ENCODE measurements at places on chromosomes 7 and 10.
A peak's percentile ranks its signal among the peaks of the same experiment; 100 is the strongest.

DNA sequence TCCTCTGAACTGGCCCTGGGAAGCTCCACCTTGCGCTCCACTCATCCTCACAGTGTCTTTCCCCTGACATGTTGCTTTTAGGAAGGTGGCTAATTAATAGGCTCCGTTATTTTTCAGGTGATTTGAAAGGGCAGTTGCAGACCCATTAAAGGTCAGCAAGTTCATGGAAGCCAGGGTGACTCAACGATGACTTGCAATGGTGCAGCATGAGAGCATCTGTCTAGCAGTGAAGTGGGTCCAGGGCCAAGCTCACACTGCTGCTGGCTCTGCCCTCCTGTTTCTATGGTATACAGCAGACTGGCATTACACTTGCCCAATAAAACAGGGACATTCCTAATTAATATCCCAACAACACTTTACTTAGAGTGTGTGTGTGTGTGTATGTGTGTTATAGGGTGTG is 68.8 kb upstream of the WDR11 start:
- DNase-seq = no peak

GRCh38 chr7:36523371-36524101 is 133.9 kb downstream of the ANLN start:
- no peak for DNase-seq

- DNase-seq = no peak
Measured at GRCh38 chr10:82072124-82072523, 197.1 kb downstream of the NRG3 start.

- DNase-seq = no peak
Measured at GRCh38 chr7:43495572-43495971, 87.3 kb upstream of the STK17A start.

DNA sequence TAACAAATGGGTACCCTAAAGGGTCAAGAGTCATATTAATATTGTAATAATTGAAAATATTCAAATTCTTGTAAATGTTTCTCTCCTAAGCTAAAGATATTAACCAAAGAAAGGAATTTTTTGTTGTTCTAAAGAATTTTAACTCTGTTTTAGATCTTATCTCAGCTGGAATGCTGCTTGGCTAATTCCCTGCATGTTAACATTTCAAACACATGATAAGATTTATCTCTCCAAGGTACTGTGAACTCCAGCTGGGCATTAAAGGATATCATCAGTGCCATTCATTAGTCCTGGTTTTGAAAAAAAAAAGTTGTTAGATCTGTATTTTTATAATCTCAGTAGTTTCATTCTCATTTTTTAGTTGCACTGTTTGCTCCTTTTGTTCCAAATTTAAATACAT is 76.9 kb downstream of the MAPK8 start:
- no peak for DNase-seq

DNA sequence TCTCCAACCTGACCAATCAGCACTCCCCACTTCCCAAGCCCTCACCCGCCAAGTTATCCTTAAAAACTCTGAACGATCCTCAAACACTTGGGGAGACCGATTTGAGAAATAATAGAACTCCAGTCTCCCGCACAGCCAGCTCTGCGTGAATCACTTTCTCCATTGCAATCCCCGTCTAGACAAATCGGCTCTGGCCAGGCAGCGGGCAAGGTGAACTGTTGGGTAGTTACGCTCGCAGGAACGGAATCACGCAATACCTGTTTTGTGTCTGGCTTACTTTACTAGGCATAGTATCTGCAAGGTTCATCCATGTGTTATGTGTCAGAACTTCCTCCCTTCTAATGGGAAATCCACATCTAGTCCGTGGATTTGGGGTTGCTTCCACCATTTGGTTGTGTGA is 271.7 kb downstream of the ZMYND11 start:
- no peak for DNase-seq

DNA sequence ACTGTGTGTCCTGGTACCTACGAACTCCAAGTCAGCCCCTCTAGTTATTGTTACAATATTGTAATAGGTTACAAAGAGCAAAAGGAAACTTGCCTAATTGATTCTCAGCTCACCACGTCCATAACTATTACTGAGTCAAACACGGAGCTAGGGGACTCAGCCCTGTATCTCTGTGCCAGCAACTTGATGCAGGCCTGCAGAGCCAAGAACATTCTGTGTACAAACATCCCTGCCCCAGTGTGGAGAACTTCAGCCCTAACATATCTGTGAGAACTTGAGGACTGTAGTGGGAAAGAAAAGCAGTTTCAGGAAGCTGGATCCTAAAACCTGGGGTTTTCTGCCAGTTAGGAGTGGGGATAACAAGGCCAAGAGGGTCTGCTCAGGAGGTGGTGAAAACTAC is 114.9 kb upstream of the PRSS58 start:
- no peak for DNase-seq

DNA sequence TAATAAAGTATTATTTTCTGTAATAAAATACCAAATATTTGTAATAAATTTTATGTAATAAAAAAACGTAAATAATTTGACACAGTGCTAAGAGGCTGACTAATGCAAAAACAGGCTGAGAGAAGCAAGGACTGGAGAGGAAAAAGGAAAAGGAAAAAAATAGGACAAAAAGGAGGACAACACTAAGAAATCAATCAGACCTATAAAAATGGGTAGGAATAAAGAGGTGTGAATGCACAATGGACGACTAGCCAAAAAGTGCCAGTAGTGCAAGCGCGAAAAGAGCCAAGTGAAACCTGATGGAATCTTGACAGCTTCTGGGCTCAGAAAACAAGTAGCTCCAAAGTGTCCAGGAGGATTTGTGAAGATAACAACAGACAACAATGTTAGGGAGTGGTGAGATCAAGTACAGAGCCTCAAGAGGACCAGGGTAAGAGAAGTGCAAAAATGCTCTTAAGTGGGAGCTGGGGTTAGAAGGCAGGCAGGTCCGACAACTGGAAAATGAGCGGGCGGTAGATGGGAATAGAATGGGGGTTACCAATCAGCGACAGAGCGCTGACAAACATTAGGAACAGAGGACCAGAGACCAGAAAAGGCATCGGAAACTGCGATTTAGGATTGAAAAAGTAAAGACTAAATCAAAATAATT is 1.2 kb downstream of the BRAF start:
- DNase-seq = peak; percentile 41

DNA sequence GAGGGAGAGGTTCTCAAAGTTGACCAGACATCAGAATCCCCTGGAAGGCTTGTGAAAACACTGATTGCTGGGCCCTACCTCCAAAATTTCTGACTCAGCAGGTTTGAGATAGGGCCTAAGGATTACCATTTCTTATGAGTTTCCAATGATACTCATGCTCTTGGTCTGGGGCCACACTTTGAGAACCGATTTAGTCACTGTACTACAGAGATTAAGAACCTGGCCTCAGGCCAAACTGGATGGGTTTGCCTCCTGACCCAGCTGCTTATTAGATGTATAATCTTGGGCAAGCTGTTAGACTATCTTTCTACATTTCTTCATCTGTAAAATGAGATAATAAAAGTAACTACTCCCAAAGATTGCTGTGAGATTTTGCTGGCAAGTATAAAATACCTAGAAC is 77.1 kb upstream of the SCIN start:
- DNase-seq = no peak

GRCh38 chr7:46811529-46811928 is 770.4 kb downstream of the TNS3 start:
- DNase-seq = no peak

DNA sequence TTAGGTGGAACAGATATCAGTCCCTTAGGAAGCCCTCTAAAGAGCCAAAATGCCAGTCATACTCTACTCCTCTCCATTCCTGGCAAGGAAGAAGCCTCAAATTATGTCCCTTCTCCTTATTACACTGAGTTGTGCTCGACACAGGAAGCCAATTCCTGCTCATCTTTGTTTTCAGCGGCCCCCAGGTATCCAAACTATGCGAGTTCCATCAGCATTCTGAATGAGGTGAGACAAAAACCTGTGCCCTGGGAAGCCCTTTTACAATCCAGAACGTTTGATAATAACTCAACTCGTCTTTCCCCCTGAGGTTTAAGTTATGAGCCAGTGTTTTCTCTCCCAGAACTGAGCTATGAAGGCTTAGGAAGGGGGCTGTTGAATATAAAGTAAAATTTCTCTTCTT is 580.5 kb downstream of the NXPH1 start:
- no peak for DNase-seq

GRCh38 chr7:35553519-35553918 is 141.4 kb downstream of the HERPUD2 start:
- no peak for DNase-seq

GRCh38 chr7:143435266-143435665 is 8.0 kb upstream of the TAS2R60 start:
- no peak for DNase-seq

DNA sequence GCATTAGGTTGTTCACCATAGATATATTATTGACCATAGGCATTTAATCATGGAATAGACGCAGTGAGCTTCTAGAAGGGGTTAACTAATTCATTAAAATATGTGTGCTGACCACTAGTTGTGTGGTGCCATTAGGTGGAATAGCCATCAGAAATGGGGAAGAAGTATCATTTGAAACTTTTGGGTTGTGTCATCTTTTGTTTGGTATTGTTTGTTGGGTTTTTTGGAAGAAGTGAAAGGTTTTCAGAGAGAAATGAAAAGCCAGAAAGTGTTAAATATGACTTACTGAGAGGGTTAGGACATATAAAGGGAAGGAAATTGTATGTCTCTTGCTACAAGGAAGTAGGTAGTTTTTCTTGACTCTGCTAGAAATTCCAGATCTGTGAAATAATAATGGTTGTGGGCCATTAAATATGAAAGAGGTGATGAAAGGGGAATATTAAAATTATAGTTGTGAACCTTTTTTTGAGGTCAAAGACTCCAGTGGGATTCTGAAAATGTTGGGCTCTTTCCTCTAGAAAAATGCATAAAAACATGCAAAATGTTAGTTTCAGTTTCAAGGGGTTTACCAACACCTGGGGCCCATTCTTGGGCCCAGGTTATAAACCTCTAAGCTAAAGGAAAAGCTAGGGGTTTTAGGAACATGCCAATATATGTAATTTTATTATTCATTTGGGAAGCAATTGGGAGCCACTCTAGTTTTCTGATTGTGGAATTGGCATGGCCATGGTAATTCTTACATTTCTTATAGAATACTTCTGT is 348.5 kb downstream of the BBS9 start:
- DNase-seq = no peak

- no peak for DNase-seq
Measured at GRCh38 chr10:125233726-125234125, 73.4 kb upstream of the CTBP2 start.

DNA sequence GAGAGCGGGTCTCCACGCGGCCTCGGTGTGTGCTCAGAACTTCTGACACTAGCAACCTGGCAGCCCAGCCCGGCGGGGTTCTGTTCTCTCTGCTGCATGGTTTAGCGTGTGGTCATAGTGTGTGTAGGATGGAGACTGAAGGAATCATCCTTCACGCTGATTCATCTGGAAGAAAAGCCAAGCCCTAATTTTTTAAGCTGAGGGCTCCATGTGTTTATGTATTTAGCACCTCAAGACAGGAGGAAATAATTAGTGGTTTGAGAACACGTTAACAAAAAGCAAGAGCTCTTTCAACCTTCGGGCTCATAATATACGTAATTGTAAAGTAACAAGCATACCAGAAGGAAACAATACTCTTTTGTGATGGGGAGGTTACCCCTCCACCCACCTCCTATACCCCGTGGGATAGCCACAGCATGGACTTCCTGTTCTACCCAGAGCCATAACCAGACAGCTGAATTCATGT is 504.6 kb upstream of the MKI67 start:
- no peak for DNase-seq

- no peak for DNase-seq
Measured at GRCh38 chr10:128377988-128378387, 251.8 kb upstream of the MKI67 start.

GRCh38 chr7:21642422-21642821 is 99.6 kb downstream of the DNAH11 start:
- peak; percentile 83 for DNase-seq

DNA sequence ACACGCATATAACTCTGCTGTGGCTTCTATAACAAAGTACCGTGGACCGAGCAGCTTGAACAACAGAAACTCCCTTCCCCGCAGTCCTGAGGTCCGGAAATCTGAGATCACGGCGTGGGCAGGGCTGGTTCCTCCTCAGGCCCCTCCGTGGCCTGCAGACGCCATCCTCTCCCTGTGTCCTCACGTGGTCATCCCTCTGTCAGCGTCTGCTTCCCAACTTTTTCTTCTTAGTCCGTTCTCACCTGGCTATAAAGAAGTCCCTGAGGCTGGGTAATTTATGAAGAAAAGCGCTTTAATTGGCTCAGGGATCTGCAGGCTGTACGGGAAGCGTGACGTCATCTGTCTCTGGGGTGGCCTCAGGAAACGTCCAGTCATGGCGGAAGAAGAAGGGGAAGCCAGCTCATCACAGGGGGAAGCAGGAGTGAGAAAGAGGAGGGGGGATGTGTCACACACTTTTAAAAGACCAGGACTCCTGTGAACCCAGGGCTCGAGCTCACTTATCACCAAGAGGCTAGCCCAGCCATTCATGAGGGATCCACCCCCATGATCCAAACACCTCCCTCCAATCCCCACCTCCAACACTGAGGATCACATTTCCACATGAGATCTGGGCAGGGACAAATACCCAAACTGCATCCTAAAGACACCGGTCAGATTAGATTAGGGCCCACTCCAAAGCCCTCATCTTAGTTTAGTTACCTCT is 91.2 kb upstream of the INSIG1 start:
- DNase-seq = no peak

DNA sequence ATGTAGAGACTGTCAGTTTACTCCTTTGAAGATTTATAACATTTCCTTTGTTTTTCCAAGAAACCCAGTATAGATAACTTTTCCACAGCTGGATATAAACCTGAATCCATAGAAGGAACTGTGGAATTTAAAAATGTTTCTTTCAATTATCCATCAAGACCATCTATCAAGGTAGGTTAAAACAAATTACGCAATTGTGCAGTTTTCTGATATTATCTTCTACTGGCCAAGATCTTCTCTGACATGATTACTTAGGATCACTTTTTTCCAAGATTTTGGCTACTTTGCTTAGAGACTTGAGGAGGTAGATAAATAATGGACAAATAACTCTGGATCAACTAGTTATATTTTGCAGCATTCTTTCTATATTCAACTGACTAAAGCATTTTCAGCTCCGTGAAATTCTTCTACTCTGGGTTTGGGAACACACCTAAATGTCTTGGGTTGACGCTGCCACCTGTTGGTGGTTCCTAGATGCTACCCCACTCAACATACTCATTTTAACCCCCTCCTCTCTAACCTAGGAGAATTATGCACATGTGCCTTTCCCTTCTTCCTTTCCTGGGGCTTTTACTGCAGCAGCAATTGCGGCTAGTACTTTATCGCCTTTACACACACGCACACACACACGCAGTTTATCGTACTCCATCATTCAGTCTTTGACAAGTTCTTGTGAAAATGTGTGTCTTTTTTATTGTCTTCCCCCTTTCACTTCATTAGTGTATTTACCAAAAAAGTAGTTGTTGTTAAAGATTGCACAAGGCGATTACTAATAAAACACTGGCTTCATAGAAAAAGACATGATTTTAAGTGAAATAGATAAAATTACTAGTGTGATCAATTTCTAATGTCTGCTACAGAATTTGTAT is 32.7 kb downstream of the ABCB5 start:
- peak; percentile 31 for DNase-seq

DNA sequence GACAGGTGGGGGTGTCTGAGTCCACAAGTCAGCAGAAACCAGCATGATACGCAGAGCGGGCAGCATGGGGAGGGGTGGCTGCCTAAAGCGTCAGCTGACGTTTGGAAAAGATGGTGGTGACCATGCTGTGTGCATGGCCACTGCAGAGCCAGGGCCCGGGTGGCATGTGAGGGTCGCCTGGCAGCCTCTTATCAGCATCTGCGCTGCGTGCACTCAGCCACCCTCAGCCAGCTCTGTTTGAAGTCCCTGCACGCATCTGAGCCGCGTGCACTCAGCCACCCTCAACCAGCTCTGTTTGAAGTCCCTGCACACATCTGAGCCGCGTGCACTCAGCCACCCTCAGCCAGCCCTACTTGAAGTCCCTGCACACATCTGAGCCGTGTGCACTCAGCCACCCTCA is 61.5 kb downstream of the WDR37 start:
- no peak for DNase-seq
